Ureter (tissue), 1 donor: ENCODE measurements at places on chromosomes 6 and 20. TPM values are rescaled to one million over a fixed set of nuclear protein-coding genes. Genes with fewer than 3 reads are reported as not detected.
A peak's percentile ranks its signal among the peaks of the same experiment; 100 is the strongest.

- peak; percentile 63 for DNase-seq
Measured at GRCh38 chr6:7107578-7108195, at the start of gene RREB1. TSS of gene RREB1 (plus strand) at chr6:7107961. CDS start at chr6:7181912, 73,951 bp downstream.

DNA sequence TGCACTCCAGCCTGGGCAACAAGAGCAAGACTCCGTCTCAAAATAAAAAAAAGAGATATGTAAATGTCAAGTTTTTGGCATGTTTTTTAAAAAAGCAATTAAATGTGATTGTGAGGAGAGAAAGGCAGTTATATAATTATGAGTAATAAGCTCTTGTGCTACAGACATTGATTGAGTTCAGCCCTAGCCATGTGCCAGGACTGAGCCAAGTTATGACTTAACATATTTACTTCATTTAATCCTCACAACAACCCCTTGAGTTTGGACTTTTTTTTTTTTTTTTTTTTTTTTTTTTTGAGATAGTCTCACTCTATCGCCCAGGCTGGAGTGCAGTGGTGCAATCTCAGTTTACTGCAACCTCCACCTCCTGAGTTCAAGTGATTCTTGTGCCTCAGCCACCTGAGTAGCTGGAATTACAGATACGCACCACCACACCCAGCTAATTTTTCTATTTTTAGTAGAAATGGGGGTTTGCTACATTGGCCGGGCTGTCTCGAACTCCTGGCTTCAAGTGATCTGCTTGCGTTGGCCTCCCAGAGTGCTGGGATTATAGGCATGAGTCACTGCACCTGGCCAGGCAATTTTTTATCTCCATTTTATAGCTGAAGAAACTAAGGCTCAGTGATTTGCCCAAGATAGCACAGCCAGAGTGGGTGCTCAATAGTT is 15.0 kb upstream of the CSE1L start:
- DNase-seq, result no peak

GRCh38 chr6:151044465-151045441 is 179.3 kb downstream of the MTHFD1L start:
- DNase-seq, result peak; percentile 71

DNA sequence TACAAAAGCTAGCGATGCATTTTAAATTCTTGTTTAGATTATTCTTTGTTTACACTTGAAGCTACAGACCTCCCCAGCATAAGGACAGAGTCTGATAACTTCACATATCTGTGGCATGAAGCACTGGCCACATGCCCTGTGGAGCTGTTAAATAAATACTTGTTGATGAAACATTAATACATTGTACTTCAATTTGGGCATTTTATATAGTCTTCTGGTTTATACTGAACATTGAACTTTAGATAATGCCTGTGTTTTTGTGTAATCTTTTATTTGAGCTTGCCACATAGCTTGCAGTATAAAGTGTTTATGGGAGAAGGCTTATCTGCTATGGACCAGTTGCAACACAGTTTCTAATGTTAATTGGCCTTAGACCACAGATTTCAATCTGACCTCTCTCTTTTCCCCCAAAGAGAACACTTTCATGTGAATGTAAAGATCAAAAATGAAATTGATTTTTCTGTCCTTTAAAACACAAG is 48.2 kb downstream of the FRK start:
- DNase-seq, result no peak

- DNase-seq, result no peak
Measured at GRCh38 chr20:11445891-11446290, 471.8 kb upstream of the BTBD3 start.

GRCh38 chr20:57199656-57200405 is 66.6 kb downstream of the BMP7 start:
- DNase-seq, result no peak

DNA sequence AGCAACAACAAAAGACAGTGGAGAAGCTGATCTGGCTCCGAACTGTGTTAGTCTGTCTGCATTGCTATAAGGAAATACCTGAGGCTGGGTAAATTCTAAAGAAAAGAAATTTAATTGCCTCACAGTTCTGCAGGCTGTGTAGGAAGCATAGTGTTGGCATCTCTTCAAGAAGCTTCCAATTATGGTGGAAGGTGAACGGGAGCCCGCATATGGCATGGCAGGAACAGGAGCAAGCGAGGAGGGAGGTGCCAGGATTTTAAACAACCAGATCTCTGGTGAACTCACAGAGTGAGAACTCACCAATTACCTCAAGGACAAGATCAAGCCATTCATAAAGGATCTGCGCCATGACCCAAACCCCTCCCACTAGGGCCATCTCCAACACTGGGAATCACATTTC is 293.5 kb downstream of the SMOC2 start:
- DNase-seq, result no peak

The GHRH gene
- total RNA-seq, result not detected

The SEMG1 gene
- not detected for total RNA-seq

GRCh38 chr20:36754656-36755222 is 8.8 kb upstream of the NDRG3 start:
- DNase-seq, result no peak

GRCh38 chr20:10573273-10573950 is 100.4 kb downstream of the JAG1 start:
- DNase-seq, result no peak

The CPNE5 gene
- 3.6 TPM for total RNA-seq

DNA sequence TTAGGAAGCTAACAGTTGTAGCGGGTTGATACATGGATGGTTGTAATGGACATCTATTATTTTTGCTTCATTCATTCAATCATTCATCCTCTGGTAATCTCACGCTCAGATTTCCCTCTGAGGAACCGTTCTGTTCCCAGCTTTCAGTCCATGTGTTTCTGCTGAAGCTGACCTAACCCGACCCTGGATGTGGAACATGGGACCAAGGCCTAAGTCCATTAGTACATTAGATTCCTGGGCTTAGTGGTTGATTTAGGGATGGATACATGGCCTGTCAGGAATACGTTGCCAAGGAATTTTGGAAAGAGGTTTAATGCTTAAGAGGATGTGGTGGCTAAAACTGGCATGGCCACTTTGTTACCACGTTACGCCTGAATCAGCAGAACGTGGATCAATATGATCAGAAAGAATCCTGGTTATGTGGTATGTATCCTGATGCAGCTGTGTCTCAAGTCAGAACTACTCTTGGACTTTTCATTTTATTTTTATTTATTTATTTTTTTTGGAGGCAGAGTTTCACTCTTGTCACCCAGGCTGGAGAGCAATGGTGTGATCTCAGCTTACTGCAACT is 4.1 kb upstream of the DHX35 start:
- no peak for DNase-seq

The EYS gene
- total RNA-seq, result not detected

DNA sequence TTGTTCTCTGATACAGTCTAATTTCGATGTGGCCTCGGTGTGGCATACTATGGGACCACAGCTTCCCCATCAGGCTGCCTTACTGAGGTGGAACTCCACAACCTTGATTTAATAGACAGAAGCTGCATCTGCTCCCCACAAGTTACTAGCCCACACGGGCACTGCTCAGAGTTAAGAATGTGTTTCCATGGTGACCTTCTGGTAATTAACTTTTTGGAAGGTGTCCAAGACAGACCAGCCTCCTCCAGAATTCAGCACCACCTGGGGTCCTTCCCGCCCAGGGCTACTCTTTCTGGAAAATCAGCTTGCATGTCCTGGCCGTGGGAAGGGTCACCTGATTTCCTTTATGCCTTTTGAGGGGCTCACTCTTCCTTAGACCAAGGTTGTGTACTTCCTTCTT is 48.7 kb upstream of the CDH4 start:
- DNase-seq, result no peak

The ANKRD66 gene
- total RNA-seq, result not detected

DNA sequence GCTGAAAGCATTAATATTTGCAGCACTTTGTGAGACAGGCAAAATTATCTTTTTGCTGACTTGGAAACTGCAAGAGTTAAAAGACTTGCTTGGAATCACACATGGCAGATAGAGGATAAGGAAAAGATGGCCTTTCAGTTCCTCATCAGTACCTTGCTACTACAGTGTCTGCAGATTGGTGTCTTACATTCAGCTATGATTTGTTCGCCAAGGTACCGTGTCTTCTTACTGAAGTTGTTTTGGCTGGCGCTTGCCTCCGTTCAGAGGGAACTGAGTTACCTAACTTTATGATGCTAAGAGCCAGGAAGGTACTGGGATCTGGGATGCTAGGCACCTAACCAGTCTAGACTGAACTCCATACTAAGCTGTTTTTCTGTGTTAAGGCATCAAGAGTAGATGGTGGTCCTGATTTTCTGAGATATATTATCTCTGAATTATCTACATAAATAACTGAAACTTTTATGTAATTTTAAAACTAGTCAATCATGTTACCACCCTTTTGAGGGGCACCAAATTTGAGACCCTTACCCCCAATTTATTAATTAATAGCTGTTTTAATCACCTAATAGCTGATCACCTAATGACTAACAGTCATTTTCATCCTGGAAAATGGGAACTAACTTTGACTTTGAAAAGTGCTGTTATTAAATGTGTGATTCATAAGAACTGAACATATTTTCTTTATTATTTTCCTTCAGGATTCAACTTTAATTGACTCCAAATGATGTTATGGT is 2.5 kb downstream of the WTAP start:
- DNase-seq, result no peak

The TBX18 gene
- total RNA-seq, result 84.1 TPM

The ZNF311 gene
- total RNA-seq, result 3.2 TPM

- peak; percentile 19 for DNase-seq
Measured at GRCh38 chr6:166618251-166618650, 8.8 kb downstream of the RPS6KA2 start.

The VSX1 gene
- not detected for total RNA-seq

- DNase-seq, result no peak
Measured at GRCh38 chr6:16778521-16778920, 17.3 kb upstream of the ATXN1 start.

- DNase-seq, result no peak
Measured at GRCh38 chr6:64721865-64722264, 985.2 kb downstream of the EYS start.

- no peak for DNase-seq
Measured at GRCh38 chr20:19498756-19499155, 259.3 kb upstream of the RIN2 start.

DNA sequence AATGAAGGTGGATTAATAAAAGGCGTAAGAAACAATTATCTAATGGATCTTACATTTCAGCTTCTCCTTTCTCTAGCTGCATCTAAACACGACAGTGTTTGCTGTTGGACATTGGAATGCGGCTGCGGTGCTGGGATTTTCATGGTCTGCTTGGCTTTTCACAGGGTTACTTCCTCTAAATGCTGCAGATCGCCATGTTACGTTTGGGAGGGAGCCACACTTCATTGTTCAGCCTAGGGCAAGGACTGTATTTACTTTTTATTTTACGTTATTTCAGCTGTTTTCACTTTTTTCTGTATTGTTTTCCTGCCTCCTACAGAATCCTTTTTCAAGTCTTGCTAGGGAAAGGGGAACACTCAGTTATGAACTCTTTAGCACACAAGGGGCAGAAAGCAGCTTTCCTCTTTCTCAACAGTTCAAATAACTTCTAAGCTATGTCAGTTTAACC is 97.9 kb upstream of the MTHFD1L start:
- DNase-seq, result no peak

GRCh38 chr6:167858086-167858591 is 31.4 kb downstream of the AFDN start:
- no peak for DNase-seq

- DNase-seq, result no peak
Measured at GRCh38 chr6:8947900-8948299, 512.6 kb upstream of the SLC35B3 start.

GRCh38 chr6:105940990-105941389 is 145.1 kb upstream of the PRDM1 start:
- no peak for DNase-seq

- no peak for DNase-seq
Measured at GRCh38 chr6:28656715-28657114, 131.0 kb downstream of the GPX5 start.

The HLA-DQA2 gene
- total RNA-seq, result 5.7 TPM

The ANGPT4 gene
- total RNA-seq, result 0.99 TPM

DNA sequence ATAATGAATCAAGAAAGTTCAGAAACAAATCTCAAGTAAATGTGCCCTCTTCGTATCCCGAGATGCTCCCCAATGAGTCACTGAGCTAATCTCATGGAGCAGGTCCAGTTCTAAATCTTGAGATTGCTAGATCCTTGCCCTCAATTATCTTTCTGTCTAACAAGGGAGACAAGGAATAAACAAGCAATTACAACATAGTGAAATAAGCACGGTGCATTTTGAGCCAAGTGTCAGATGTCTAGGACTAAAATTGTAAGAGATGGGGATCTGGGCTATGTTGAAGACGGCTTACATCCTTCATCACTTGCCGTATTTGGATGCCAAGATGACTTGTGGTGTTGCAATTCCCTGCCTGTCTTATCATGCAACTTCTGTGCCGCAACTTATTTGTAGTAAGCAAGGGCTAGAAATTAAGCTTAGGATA is 56.5 kb upstream of the ADGRF1 start:
- no peak for DNase-seq

The WASF1 gene
- 5.9 TPM for total RNA-seq

The FAM83C gene
- 4.0 TPM for total RNA-seq

DNA sequence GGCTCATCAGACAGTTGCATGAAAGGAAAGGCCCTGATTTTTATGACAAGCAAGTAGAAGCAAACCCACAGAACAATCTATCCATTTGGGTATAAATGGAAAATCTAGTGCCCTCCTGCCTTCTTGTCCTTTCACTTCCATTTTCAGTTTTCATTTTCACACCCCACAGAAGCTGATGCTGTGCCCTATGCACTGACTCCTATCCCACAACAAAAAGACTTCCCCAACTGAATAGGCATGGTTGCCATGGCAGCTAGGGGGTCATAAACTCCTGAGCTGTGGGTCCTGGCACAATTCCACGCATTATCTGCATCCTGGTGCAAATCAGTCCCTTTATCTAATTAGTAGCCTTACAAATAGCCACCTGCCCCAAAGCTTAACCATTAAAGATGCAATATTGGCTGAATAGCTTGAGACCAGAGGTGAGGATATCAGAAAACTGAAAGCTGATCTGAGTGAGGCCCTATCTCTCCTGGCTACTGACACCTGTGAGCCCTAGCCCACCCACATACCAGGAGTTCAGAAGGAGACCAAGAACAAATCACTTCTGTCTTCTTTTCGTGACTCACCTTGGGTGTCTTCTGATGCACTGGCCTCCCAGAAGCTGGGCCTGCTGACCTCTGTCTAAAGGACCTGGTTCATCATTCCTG is 34.9 kb upstream of the HEY2 start:
- DNase-seq, result no peak

- DNase-seq, result no peak
Measured at GRCh38 chr20:50721881-50722281, 9.5 kb upstream of the PARD6B start.

DNA sequence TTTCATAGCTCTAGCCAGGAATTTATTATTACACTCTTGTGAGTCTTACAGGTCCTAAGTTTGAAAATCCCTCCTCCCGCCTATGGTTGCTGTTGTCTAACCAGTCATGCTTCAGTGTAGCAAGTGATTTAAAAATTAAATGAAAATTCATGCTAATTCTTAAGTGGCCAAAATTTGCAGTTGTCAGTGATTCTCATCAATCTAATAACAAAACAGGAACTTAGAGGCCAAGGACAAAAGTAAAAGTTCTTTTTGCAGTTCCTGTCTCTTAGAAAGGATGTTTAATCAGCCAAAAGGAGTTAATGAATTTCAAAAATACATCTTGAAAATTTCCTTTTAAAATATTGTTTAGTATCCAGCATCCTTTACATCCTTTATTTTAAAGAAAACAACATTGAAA is 36.3 kb downstream of the VTA1 start:
- no peak for DNase-seq
